GF-D8 (cell line): ENCODE measurements at places on chromosomes 16 and 17.

DNA sequence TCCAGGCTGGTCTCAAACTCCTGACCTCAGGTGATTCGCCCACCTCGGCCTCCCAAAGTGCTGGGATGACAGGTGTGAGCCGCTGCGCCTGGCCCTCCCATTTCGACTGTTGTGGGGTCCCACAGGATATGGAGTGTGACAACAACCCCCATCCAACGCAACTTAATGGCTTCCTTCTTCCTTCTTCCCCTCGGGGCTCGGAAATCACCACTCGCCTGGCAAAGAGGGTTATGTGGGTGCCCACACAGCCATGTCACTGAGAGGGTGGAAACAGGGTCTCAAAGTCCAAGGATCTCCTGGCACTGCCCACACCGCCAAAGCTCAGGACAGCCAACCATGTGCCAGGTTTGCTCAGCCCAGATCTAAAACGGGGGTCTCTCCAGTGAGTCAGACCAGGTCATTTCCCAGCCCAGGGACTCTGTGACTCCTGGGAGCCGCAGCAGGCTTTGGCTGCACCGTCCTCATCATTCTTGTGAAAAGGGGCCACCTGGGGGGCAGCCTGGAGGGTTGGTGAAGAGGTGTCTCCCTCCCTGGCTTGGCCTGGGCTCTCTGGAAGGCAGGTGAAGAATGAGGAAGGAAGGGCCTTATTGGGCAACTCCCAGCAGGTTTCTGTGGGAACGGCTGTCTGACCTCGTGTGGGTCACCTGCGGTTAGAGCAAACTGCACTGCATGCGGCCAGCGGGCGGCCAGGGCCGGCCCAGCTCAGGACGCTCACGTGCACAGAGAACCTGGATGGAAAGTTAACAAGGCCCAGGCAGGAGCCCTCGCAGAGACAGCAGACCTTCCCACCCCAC lies 25.3 kb upstream of the LITAF start:
- DNase-seq: peak; percentile 84

DNA sequence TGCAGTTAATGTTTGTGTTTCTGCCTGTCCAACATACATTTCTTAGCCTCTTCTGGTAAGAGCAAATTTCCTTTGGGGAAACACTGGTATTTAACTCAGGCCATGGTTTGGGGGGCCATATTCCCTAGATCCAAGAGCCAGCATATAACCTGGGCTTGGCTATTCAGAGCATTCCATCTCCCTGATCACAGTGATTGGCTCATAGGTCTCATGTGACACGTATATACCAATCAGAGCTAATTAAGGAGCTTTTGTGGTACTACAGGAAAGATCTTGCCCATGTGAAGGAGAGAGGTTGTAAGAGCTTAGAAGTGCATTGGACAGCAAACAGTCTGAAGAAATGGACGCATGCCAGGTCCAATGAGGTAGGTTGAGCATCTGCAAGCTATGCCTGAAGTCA lies 33.4 kb upstream of the GPR139 start:
- DNase-seq: no peak

DNA sequence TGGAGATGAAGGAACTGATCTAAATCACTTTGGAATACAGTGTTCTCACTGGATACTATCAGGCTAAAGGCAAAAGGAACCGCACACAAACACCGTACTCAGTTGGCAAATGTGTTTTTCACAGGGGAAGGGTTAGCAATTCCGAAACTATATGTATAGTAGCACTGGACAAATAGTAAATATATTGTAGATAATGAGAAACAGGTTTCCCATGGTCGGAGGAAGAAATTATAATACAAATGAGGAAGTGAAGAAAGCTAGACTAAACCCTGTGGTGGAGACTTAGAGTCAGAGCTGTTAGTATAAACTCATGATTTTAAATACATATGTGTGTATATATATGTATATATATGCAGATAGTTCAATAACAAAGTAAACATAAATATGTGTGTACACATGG lies 414.1 kb upstream of the SALL1 start:
- DNase-seq: no peak

DNA sequence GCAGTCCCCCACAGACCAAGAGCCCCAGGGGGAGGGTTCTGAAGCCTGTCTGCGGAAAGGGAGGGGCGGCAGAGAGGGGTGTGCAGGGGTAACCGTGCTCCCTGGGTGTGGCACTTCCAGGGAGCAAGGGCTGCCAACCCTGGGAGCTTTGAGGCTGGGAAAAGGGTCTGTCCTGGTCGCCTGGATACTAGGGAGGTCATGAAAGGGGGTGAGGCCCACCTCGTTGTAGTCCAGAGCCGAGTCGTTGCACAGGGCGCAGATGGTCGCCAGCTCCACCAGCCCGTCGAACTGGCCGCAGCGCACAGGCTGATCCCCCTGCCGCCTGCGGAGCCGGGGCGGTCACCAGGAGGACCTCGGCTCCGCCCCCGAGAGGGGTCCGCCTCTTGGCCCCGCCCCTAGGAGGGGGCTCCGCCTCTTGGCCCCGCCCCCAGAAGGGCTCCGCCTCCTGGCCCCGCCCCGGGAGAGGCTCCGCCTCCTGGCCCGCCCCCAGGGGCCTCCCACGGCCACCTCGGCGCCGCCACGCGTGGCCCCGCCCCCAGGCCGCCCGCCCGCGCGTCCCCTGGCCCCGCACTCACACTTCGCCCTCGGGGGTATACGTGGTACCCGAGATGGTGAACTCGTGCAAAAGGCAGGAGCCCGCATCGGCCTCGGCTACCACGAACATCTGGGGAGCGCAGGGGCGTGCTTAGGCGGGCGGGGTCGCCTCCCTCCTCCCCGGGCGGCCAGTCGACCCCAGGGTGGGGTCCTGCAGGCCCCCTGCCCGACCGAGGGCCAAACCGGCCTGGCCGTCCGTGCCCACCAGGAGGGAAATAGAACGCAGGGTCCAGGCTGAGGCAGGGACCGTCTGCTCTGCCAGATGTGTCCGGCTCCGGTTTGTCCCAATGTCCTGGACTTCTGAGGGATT lies 19.5 kb downstream of the ATP2A3 start:
- no peak for DNase-seq

- DNase-seq: no peak
Observed at GRCh38 chr16:8568231-8568617, 22.1 kb downstream of the TMEM114 start.

DNA sequence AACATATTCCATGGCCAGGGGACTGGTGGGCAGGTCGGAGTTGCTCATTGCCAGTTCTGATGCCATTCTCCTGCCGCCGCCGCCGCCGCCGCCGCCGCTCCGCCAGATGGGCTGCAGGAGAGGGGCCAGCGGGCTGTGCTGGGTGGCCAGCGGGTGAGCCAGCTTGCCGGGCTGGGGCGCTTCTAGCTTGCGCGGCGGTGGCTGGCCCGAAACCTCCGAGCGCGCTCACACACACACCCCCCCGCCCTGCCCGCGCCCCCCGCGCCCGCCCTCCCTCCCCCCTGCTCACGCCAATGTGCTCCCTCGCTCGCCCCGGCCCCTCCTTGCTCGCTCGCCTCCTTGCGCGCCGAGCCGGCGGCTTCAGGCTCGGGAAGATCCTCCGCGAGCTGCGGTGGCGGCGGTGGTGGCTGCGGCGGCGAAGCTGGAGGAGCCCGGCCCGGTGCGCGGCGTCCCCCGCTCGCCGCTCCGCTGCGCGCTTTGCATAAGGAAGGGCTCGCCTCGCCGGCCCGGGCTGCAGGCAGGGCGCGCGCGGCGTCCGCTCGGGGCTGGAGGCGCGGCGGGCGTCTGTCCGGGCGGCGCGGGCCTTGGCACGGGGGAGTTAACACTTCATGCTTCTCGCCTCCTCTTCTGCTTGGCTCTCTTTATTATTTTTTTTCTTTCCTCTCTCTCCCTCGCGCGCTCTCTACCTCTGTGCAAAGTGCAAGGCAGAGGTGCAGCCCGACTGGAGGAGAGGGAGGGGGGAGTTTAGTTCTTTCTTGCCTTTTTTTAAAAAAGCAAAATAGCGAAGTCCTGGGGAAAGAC lies 500 bp downstream of the MAF start:
- no peak for DNase-seq

DNA sequence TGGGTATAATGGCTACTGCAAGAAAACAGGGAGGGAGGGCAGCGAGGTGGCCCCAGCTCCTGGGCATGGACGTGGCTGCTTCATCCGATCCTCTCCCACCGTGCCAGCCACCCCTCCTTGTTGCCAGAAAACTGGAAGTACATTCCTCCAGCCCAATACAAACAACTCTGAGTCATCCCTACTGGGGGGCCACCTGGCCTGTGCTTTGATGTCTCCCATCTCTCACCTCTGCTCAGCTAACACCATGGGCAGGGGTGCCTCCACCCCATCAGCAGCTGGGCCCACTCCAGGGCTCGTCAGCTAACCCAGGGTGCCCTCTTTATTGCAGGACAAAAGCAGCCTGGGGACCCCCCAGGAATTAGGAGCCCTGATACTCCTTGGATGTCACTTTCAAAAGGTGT lies 2.0 kb downstream of the RHBDF2 start:
- no peak for DNase-seq

GRCh38 chr17:49717371-49717861 lies 9.7 kb upstream of the SLC35B1 start:
- no peak for DNase-seq

DNA sequence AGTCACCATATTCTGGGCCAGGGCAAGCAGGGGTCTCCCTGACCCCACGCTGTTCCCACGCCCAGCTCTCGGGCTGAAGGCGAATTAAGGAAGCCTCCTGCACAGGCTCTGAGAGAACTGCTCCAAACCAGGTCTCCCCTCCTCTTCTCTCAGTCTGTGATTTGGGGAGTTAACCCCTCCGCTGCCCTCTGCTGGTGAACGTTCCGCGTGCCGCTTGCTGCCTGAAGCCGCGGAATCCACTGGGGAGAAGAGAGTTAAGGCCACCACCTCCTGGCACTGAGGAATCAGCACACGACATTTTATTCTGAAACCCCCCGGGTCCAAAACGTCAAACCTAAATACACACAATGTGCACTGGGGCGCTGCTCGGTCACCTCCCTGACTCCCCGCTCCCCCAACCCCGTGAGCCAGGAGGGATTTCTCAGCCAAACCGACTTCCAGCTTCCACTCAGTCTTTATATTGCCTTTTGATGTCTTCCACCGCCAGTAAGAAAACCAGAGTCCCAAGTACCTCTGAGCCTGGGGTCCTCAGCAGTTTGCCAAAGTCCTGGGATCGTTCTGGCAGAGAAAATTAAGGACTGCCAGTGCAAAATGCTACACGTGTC lies 54.4 kb upstream of the RCVRN start:
- DNase-seq: no peak

- no peak for DNase-seq
Observed at GRCh38 chr16:57985204-57986181, 14.6 kb upstream of the CNGB1 start.

- DNase-seq: no peak
Observed at GRCh38 chr16:88527186-88527936, 42.8 kb upstream of the ZC3H18 start.

- no peak for DNase-seq
Observed at GRCh38 chr17:71234349-71234748, 886.5 kb upstream of the SOX9 start.

DNA sequence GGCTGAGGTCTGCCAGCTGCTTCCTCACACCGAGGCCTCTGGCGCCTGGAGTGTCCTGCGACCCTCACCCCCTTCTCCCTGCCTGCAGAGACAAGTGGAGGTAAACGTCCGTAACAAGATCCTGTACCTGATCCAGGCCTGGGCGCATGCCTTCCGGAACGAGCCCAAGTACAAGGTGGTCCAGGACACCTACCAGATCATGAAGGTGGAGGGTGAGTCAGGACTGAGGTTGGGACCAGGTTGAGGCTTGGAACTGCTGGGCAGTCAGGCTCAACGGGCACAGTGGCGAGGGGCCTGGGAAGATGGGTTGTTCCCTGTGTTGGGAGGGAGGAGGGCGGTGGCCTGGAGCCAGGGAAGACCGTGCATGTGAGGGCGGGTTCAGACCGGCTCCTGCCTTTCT lies 4.8 kb downstream of the HGS start:
- no peak for DNase-seq
